ENCODE measurements at places on chromosomes 1 and 21.
A peak's percentile ranks its signal among the peaks of the same experiment; 100 is the strongest.

- no peak for DNase-seq
Observed at GRCh38 chr1:78274814-78275213, 216.0 kb upstream of the PTGFR start.

DNA sequence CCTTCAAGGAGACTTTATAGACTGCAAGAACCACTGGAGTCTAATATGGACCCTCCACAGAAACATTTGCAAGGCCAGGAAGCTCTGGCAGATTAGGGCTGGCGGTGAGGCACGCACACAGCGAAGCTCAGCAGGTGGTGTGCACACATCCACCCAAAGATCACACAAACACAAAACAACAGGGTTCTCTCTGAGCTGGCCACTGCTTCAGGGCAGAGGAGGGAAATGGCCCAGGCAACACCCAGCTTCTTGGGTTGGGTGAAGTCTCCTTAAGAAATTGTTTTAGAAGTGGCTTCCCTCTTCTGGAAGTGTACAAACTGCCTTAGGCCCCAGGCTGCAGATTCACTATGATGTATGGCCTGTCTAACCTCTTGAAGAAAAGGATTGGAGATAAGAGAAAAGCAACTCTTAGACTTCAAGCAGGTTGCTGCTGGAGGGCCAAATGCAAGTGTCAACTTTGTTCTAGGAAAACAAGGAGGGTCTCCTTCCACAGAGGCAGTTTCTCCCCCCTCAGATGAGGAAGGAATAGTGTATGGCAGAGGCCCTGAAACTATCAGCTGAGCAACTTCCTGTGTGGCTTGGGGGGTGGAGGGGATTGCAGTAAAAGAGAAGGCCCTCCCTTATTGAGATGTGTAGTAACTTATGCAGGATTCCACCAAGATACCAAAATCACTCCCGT is 2.0 kb downstream of the RCSD1 start:
- no peak for DNase-seq

DNA sequence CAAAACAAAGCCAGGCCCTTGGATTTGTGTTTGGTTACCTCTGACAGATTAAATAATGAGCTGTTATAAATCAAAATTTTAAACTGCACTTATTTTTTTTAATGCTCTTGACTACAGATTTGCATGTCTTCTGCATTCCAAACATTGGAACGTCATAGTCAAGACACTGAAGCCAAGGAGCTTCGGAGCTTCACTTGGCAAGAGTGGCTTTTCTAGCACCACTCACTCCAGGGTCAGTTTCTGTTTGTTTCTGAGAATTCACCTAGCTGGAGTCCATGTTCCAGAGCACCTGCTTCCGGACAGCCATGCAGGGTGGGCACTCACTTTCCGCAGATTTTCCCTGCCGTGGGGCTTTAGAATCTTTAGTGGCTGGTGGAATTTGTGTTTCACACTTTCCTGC is 202.9 kb downstream of the ZP4 start:
- DNase-seq: no peak

GRCh38 chr21:40047993-40048730 is 180.9 kb downstream of the PCP4 start:
- no peak for DNase-seq

GRCh38 chr1:229759586-229759985 is 133.5 kb downstream of the URB2 start:
- DNase-seq: no peak

- DNase-seq: no peak
Observed at GRCh38 chr1:168654198-168654915, 74.6 kb downstream of the DPT start.

DNA sequence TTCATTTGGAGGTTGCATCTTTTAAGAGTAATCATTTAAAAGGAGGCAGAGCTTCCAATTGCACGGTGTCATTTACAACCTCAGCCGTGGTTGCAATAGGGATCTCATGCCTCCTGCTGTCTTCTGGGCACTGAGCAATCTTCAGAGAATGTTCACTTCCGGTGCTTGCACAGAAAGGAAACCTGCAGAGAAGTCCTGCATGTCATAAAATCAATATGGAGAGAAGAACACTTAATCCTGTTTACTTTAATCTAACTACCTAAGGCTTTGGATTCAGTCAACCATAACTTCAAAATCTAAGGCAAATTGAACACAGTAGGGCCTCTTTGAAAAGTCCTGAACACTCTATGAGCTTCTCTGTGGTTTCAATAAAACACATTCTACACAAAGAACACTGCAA is 11.3 kb upstream of the MAP10 start:
- no peak for DNase-seq

DNA sequence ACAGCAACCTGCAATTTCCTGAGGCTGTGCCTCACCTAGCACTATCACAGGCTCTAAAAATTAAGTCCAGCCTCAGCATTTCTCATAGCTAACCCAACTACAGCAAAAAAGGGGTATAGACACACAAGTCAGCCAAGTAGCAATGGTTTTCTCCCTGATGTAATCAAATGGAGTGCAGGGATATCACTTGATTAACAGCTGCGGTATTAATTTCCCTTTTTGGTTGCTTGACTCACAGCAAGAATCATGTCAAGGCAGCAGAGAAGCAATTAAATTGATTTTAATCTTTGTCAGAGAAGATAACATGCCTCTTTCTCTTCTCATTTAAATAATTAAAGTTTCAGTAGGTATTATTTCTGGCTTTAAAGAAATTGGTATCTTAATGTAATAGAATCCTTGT is 278.9 kb downstream of the RWDD3 start:
- DNase-seq: peak; percentile 81

DNA sequence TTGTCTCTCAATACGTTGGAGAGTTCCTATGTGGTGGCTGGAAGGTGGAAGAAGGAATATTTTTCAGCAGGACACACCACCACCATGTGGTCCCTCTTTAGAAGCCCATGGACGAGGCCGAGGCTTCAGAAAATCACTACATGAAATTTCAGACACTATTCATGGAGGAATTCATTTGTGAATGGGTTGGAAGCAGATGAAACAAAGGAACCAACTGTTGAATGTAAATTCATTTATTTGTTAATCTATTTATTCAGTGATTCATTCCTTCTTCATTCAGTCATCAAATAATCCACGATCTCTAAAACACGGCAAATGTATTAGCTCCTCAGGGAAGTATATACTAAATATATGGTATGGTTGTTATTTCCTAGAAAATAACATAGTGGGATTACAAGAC is 12.2 kb downstream of the SLC35F3 start:
- DNase-seq: no peak

- DNase-seq: no peak
Observed at GRCh38 chr1:178339834-178340233, 156.9 kb downstream of the CLEC20A start.

GRCh38 chr21:32353002-32353711 is 39.7 kb downstream of the URB1 start:
- DNase-seq: no peak

DNA sequence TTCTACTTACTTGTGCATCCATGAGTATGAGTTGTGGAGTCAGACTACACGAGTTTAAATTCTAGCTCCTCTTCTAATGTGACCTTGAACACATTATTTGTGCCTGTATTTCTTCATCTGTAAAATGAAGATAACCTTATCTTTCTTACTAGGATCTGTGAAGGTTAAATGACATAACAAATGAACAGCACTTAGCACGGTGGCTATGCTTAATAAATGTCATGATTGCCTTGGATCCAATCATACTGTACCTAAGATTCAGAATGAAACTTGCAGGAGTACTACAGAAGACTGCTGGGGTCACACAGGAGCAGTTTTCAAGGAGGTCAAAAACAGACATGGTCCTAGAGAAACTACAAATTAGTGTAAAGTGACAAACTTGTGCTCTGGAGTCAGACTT is 22.2 kb upstream of the ALG14 start:
- no peak for DNase-seq

- DNase-seq: peak; percentile 94
Observed at GRCh38 chr1:25922056-25922970, 16.1 kb upstream of the STMN1 start.

GRCh38 chr1:234670967-234671626 is 61.1 kb upstream of the IRF2BP2 start:
- DNase-seq: no peak

GRCh38 chr1:101592845-101593244 is 356.0 kb downstream of the S1PR1 start:
- no peak for DNase-seq

DNA sequence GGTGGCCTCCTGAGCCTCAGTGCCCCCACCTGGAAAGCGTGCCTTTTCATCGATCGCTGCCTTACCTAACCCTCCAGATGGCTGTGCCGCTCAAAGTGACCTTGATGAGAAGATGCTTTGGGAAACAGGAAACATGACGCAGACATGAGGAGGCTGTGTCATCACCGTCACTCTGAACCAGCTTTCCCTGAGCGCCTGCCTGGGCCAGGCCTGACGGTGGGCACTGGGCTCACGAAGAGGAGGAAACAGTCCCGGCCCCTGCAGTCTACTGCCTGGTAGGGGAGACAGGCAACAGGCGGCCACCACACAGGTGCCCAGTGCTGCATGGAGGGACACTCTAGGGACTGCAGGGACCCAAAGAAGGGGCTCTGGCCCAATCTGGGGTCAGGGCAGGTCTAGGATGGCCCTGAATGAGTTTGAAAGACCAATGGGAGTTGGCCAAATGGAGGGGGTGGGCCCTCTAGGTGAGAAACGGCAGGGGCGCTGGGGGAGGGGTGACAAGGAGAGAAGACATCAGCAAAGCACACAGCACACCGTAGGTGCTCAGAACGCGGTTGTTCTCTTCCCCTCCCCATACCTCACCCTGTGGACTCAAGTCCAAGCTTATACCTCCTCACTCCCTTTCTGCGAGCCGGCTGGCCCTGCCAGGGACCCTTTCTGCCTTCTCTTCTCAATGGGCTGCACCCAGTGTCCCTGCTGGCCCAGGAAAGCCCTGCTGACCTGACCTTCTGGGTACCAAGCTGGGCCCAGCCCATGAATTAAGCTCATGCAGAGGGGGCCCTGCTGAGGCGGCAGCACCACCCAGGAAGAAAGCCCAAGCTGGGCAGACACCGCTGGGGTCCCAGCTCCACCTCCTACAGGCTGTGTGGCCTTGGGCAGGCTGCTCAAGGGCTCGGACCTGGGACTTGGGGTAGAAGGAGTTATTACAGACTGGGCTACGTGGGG is 44.9 kb downstream of the GLIS1 start:
- DNase-seq: no peak

DNA sequence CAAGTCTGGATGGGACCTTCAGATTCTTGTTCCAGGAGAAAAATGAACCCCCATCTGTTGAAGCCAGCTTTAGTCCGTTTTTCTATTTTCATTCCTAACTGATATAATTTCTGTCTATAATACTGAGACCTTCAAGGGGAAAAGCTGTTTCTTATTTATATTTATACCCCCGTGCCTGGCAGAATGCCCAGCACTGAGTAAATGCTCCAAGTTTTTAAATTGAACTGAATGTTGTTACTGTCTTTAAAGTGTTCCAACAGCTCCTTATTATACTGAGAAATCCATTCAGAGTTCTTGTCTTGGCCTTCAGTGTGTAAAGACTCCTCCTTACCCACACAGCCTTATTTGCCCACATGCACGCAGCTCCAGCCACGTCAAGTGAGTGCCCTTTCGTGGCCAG is 178.6 kb upstream of the HMGB4 start:
- DNase-seq: peak; percentile 86

DNA sequence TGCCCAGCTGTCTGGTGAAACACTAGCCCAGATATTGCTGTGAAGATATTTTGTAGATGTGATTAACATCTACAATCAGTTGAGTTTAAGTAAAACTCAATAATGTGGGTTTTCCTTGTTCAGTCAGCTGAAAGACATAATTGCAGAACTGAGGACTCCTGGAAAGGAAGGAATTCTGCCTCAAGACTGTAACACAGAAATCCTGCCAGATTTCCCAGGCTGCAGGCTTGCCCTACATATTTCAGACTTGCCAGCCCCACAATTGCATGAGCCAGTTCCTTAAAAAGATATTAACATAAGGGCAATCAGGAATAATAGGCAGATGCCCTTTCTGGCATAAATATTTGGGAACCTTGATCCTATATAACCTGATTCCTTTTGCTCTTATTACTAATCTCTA is 14.2 kb upstream of the NIBAN1 start:
- no peak for DNase-seq
